T1000 (cell line): ENCODE measurements at places on chromosomes 1 and 21.

- DNase-seq: no peak
These were observed 5.8 kb downstream of the KIAA1614 start for GRCh38 chr1:180918519-180918918.

GRCh38 chr1:233523047-233523446, 90.9 kb upstream of the KCNK1 start:
- no peak for DNase-seq

DNA sequence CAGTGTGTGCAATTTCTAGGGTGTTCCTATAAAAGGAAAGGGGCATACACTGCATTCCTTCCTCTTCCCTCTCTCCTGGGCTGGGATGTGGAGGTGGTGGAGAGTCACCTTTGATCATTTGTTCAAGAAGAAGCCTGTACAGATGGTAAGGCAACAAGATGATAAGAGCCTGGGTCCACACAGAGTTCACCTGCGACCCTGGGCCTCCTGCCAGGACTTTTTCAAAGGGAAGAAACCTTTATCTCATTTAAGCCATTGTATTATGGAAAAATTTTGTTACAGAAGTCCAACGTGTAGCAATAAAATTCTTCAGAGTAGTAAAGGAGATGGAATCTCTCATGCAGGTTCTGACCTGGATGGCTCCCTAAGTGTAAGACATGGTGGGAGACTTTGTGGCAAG, 189.1 kb downstream of the MIS18A start:
- no peak for DNase-seq

DNA sequence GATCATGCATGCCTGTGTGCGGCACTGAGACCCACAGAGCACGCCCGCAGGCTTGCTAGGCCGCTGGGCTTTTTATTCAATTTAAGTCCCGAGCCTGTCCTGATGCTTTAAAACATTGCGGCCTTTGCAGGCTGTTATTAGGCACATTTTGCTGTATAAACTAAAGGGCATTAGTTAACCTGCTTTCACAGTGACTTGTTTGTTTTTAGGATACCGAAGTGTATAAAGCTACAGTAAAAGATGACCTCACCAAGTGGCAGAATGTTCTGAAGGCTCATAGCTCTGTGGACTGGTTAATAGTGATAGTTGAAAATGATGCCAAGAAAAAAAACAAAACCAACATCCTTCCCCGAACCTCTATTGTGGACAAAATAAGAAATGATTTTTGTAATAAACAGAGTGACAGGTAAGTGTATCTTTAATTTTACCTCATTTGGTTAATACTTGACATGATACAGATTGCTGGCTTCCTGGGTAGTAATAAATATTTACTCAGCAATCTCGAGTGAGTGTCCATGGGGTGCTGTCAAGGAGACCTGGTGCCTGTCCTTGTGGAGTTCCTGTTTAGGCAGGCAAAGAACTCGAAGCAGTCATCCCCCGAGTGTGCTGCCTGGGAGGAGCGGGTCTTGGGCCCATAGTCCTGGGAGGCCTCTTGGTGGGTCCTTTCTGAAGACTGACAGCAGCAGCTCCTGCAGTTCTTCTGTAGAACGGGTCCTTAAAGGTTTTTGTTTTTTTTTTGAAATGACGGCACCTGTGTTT, 40.1 kb downstream of the TRAPPC10 start:
- DNase-seq: no peak

- DNase-seq: no peak
These were observed 110.5 kb upstream of the SERBP1 start for GRCh38 chr1:67540733-67541125.

- no peak for DNase-seq
These were observed 1.2 kb upstream of the C1orf198 start for GRCh38 chr1:230869500-230869899.

- no peak for DNase-seq
These were observed 160.2 kb upstream of the IRF2BP2 start for GRCh38 chr1:234769986-234770795.

- no peak for DNase-seq
These were observed 25.3 kb upstream of the FAAH start for GRCh38 chr1:46368791-46369190.

GRCh38 chr1:232978091-232978634, 27.8 kb downstream of the NTPCR start:
- no peak for DNase-seq
